ENCODE measurements at places on chromosomes 7 and 10.

GRCh38 chr7:38630720-38631673 lies at the start of gene AMPH:
Gene AMPH (minus strand): TSS chr7:38631373. CDS start chr7:38631351, 22 bp downstream.
- DNase-seq: peak; percentile 30

- DNase-seq: no peak
These were observed 20.4 kb downstream of the TECPR1 start for GRCh38 chr7:98231493-98232262.

DNA sequence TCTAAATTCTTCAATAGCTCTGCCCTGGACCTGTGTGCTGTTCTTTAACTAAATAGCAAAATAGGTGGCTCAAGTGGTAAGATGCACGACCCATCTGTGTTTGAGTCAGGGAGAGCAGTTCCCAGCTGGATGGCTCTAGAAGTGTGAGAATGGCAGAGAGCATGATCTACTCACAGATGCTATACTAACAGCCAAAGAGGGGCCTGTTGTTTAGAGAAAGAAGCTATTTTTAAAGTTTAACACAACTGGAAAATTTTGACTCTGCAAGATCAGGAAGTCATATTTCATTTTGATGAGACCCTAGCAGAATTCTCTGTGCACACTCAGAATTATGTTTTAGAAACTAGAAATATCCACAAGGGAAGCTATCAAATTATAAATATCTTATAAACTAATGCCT lies 87.4 kb upstream of the PIP4K2A start:
- DNase-seq: no peak

GRCh38 chr10:84695902-84696301 lies 367.5 kb downstream of the CCSER2 start:
- no peak for DNase-seq

DNA sequence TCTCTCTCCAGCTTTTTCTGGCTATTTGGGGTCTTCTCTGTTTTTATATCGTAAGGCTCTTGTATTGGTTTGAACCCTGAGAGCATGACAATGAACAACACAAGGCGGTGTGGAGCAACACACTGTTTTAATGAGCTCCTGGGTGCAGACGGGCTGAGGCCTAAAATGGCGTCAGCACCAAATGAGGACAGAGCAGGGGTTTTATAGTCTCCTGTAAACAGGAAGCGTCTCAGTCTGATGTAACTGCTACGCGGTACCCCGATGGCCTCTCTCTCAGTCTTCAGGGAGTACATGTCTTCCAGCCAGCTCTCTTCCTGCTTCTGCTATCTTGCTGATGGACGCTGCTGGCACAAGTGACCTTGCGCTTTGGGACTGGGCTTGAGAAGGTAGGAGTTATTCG lies 95.9 kb upstream of the CCDC71L start:
- no peak for DNase-seq

DNA sequence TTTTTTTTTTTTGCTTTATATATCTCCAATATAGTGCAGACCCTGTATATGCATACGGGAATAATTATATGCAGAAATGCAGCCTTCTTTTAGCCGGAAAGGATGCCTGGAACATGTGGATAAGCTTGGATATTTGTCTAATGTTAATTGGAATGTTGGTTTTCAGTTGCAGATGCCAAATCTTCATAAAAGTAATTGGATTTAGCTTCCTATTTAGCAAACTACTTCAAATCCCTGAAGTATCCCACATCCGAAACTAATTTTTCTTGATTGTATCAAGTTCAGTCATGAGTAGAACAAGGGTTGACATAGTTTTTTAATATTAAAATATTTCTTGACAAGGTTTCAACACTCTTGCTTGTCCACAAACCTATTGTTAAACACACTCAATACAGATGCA lies 281.7 kb downstream of the BBS9 start:
- DNase-seq: no peak

GRCh38 chr10:48574322-48574796 lies 30.5 kb downstream of the ARHGAP22 start:
- DNase-seq: no peak

GRCh38 chr7:26898891-26899290 lies 34.5 kb upstream of the SKAP2 start:
- no peak for DNase-seq

DNA sequence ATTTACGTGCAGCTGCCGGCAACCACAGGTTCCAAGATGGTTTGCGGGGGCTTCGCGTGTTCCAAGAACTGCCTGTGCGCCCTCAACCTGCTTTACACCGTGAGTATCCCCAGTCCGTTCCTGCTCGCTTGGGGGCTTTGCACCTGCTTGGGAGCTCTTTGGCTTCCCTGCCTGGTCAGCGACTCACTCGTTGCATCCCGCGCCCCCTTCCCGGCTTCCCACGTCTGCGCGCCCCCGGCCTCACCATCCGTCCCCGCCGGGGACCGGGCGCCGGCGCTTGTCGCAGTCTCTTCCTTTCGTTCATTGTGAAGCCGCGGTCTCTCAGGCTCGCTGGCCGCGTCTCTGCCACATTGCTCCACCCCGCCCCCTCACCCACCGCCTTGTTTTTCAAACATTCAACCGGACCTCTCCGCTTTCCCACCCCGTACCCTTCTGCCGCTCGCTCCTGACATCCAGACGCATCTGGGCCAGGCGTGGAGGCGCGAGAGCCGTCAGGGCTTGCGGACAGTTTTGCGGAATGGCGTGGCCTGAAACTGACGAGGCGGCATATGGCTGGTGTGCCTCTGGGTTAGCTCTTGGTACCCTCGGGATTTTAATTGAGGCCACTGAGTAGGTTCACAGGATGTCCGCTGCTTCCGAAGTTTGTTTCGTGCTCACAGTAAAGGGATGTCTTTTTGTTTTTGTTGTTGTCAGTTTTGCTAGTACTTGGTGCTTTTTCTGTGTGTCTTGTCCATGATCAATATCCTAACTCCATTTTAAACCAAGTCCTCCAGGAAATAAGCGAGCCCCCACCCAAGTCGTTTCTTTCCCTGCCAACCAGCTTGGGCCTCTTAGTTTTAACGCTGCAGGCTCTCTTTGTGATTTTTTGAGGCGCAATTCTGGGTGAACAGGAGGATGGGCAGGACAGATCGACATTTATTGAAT lies 639 bp downstream of the TSPAN13 start:
- no peak for DNase-seq

GRCh38 chr7:112370436-112370835 lies 79.8 kb upstream of the IFRD1 start:
- DNase-seq: no peak

DNA sequence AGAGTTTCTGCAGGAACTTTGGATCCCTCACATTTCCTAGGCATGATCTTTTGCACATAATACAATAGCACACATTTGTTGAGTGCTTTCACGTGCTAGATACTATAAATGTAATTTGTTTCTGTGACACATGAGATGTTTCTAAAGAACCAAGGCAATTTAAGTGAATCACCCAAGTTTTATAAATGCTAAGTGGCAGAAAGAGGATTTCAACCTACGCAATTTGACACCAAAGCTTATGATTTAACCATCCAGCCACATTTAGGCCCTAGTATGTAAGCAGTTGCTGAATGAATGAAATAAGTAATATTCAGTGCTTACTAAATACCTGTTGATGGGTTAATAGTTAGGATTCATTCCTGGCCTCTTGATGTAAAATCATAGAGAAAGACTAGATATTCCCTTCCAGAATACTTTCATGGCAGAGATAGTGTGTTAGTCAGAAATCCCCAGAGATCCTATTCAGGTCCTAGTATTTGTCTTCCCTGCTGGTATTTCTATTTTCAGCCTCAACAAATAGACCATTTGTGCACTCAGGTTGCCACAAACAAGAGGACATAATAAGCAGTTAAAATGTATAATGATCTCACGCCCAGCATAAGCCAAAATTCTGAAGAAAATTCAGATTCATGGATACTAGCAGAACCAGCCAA lies 572.6 kb downstream of the IPMK start:
- DNase-seq: no peak

DNA sequence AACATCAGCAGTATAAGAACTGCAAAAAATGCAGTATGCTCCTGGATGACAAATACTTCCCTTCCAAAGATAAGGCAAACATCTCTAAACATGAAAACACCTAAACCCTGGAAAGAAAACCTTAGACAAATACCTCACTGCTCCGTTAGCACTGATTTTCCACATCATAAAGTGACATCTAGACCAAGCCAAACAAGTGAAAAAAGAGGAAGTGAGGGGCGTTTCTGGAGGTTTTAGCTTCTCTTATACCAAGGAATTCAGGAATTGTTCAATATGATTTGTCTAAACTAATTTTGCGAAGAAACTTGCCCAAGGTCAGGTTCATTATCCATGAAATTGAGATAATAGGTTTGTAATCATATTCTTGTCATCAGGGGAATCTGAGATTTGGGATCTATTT lies 279.7 kb downstream of the ADRA2A start:
- no peak for DNase-seq

All from H54 (cell line).